ENCODE measurements at places on chromosomes 2 and 18. TPM values are rescaled to one million over a fixed set of nuclear protein-coding genes. Genes with fewer than 3 reads are reported as not detected.

The SELENOI gene
- 21.7 TPM for total RNA-seq

The ZNF804A gene
- not detected for total RNA-seq

The NETO1 gene
- not detected for total RNA-seq

The GMCL1 gene
- 9.8 TPM for total RNA-seq

The TYMS gene
- 170 TPM for total RNA-seq

The C2orf66 gene
- 0.09 TPM for total RNA-seq

The DTNB gene
- 9.1 TPM for total RNA-seq

The INHA gene
- 0.20 TPM for total RNA-seq

The MYO5B gene
- total RNA-seq, result 12.7 TPM

The NTSR2 gene
- not detected for total RNA-seq

The LPIN1 gene
- 13.5 TPM for total RNA-seq

The G6PC2 gene
- total RNA-seq, result not detected

The ASXL3 gene
- not detected for total RNA-seq

The IL36RN gene
- 0.06 TPM for total RNA-seq

The CCDC102B gene
- 0.49 TPM for total RNA-seq

The HOXD8 gene
- 6.6 TPM for total RNA-seq

The SH3RF3 gene
- total RNA-seq, result 0.38 TPM

The CRYGC gene
- total RNA-seq, result not detected

The LYG2 gene
- total RNA-seq, result not detected

The PRKAG3 gene
- total RNA-seq, result not detected

The AGXT gene
- not detected for total RNA-seq

The SNX17 gene
- 131 TPM for total RNA-seq

The LYPD1 gene
- total RNA-seq, result 12.3 TPM

The ALK gene
- not detected for total RNA-seq

The STAM2 gene
- 11.9 TPM for total RNA-seq

The C18orf54 gene
- total RNA-seq, result 3.6 TPM

The NOP58 gene
- total RNA-seq, result 129 TPM

The GALR1 gene
- not detected for total RNA-seq

The SS18 gene
- 48.2 TPM for total RNA-seq

The PAX8 gene
- 1.4 TPM for total RNA-seq

The TOGARAM2 gene
- 0.08 TPM for total RNA-seq

The ZAP70 gene
- 0.06 TPM for total RNA-seq

The ANKRD30BL gene
- not detected for total RNA-seq

The TMEM247 gene
- not detected for total RNA-seq

The CCDC138 gene
- 9.8 TPM for total RNA-seq

The UNC80 gene
- total RNA-seq, result not detected

The NDC80 gene
- 11.2 TPM for total RNA-seq

The OSBPL1A gene
- total RNA-seq, result 9.9 TPM

The TMEM237 gene
- total RNA-seq, result 23.8 TPM

The AAMP gene
- 122 TPM for total RNA-seq

The MYO7B gene
- 0.21 TPM for total RNA-seq

The REG3A gene
- not detected for total RNA-seq

The ZNF396 gene
- 0.69 TPM for total RNA-seq

The ELOA2 gene
- total RNA-seq, result not detected

The CD8A gene
- 0.29 TPM for total RNA-seq

The ARHGEF4 gene
- total RNA-seq, result 7.5 TPM

The FBXO15 gene
- total RNA-seq, result 1.3 TPM

The CRACDL gene
- 0.54 TPM for total RNA-seq

The ERCC3 gene
- 52.0 TPM for total RNA-seq

The UGT1A10 gene
- total RNA-seq, result 0.26 TPM

The CAPN14 gene
- total RNA-seq, result not detected

The IL36A gene
- total RNA-seq, result not detected

The NRP2 gene
- total RNA-seq, result 172 TPM

The GAL3ST2 gene
- 0.28 TPM for total RNA-seq

The KCNG2 gene
- total RNA-seq, result not detected

The SLC1A4 gene
- total RNA-seq, result 10.9 TPM

The PAX3 gene
- not detected for total RNA-seq

Measured in A549 treated with CpdA at 1 μM for 4 hours (cell line).